ENCODE measurements at places on chromosomes 1 and 21.

GRCh38 chr21:46393941-46394594 lies 64.6 kb upstream of the DIP2A start:
- DNase-seq: no peak

DNA sequence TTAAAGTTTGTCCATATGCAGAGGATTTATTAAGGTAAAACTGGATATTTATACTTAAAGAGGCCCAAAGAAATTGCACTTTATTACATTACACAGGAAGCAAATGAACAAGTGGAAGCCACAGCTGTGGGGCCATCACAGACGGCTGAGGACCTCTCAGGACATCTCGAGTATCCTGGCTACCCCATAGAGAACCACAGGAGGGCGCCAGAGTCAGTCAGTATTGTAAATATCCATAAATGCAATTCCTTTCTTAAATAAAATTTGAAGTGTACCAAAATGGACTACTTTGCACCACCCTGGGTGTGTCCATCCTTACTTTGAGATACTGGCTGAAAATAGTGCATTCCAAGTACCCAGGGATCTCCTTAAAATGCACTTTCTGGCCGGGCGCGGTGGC lies 257.2 kb downstream of the MRPL39 start:
- no peak for DNase-seq

DNA sequence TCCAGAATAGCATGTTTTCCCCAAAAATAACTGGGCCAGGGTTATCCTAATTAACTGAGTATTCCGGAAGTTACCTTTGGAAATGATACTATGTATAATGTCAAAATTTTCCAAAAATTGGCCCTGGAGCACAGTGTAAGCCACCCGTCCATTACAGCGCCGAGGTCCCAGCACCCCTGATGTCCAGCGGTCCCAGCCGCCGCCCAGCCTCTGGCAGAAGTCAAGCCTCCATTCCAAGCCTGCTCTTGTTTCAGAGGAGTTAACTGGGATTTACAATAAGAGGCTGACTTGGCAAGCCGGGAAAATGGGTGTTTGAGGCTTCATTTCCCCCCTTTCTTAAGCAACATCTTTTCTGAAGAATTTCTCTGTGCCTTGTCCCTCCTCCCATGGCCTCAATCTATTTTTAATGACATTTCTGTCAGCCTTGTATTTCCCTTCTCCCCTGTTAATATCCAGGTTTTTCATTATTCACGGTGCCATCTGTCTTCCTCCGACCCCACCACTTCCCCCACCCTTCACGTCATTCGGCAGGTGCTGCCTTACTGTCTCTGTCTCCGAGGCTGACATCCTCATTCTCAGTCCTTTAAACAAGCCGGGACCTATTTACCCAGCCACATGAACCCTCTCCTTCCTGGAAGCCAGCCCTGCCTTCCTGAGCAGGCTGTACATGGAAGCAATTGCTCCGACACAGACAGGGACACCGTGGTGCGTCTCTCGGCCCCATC lies 490.9 kb downstream of the NPHP4 start:
- DNase-seq: no peak

- no peak for DNase-seq
These were observed 76.3 kb downstream of the RUSC1 start for GRCh38 chr1:155396874-155397476.

DNA sequence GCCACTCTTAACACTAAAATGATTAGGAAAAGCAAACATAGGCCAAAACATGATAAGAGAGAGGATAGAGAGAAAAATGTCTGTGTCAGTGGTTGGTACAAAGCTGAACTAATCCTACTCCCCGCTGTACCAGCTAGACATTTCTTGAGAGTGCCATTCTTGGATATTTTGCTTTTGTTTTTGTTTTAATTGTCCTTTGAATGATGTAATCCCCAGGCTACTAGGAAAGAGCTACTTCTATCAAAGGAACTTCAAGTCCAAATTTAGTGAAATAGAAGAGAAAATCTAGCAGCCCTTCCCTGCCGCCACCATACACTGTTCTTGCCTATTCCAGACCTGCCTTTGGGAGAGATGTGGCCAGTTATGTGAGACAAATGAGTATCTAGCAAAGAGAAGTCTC lies 269.6 kb downstream of the GRIK1 start:
- no peak for DNase-seq

DNA sequence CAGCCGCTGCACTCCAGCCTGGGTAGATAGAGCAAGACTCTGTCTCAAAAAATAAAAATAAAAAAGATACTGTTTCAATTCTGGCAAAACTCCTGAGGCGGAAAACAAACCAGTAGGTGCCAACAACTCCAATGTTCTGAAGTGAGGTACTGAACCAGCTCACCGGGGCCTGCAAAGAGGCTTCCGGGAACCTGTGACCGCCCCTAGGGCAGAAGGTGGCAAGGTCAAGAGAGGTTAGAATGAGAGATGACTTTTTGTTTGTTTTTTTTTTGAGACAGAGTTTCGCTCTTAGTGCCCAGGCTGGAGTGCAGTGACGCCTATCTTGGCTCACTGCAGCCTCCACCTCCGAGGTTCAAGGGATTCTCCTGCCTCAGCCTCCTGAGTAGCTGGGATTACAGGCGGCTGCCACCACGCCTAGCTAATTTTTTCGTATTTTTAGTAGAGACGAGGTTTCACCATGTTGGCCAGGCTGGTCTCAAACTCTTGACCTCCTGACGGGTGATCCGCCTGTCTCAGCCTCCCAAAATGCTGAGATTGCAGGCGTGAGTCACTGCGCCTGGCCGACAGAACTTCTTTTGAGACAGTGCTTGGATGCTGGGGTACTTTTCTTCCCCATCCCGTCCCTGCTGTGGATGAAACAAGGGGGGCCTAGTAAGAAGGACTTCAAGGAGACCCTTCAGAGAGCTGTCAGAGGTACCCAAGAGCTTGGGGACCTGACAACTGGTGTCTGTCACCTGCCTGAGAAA lies 91.9 kb upstream of the SLC25A33 start:
- DNase-seq: no peak

DNA sequence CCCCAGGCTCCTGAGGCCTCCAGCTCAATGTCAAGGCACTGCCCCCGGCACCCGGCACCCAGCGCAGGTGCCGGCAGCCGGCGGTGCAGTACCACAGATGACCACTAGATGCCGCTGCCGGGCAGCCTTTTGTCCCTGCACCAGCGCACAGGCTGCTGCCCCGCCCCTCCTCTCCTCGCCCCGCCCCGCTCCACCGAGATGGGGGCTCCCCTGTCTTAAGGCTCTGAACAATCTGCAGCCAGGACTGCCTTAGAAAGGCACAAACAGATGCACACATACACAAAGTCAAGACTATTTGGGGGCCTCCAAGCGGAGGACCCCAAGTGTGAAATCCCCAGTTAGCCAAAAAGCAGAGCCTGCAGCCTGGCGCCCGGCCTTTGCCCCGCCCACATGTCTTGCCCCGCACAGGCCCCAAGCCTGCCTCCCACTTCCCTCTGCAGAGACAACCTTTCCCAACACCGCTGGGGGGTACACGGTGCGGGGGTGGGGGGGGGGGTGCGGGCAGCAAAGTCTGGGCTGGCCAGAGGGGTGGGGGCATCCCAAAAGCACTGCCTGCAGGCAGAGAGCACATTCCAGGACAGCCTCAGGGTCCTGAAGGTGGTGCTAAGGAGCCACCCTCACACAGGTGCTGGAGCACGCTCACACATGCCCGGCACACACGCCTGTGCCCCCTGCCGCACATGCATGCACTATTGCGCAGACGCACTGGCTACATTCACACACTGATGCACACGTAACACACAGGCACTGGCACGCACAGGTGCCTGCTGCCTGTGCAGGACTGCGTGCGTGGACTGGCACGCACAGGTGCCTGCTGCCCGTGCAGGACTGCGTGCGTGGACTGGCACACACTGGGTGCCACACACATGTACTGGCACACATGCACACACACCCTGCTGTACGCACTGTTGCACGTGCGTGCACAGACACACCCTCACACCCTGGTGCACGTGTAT lies 37.1 kb downstream of the ARHGEF16 start:
- peak; percentile 59 for DNase-seq

DNA sequence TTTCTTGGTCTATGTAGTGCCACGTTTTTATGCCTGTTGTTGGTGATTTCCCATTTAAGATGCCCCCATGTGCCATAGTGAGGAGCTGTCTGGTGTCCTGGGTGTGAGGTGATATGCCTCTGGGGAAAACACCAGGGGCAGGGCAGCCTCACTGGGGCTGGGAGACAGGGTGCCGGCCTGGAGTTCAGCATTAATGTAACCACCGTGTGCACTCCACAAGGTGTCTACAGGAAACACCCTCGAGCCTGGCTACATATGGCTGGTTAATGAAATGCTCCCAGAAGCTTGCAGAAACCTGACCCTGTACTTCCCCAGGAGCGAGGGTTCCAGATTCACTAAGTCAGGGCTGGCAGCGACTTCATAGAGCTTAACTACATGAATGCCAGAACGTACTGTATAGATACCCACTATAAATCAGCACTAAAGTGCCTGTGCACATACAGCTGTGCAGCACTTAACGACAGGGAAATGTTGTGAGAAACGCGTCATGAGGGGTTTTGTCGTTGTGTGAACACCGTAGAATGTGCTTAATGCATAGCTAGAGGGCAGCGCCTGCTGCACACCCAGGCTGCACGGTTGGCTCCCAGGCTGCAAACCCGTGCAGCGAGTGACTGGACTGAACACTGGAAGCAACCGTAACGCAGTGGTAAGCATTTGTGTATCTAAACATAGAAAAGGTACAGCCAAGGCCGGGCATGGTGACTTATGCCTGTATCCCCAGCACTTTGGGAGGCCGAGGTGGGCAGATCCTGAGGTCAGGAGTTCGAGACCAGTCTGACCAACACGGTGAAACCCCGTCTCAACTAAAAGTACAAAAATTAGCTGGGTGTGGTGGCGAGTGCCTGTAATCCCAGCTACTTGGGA lies 10.4 kb downstream of the TFF2 start:
- DNase-seq: no peak

DNA sequence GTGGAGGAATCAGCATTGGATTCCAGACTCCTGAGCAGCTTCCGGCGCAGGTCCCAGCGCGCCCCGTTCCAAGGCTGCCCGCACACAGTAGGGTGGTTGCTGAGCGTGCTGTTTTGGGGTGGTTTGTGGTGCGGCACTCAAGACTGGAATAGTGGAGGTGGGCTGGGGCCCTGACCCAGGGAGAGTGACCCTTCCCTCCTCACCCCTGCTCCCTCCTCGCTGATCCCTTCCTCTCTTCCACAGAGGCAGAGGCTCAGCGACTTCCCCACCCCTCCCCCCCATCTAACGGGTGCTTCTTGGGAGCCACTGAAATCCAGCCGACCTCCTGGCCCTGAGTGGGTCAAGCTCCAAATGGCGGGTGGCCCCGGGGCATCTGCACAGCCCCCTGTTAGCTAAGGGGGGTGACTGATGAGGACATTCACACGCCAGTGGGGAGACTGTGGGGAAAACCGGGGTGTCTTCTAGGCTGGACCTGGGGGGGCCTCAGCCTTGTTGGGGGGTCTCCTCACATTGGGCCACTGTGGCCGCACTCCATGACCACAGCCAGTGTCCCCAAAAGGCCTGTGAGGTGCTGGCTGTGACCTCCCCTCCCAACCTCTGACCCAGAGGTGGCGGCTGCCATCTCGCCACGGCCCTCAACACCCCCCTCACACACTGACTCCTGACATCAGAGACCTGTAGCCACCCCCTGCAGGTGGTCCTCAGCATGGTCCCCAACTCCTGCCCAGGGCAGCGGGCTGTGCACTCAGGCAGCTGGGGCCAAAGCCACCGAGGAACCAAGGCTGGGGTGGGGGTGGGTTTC lies 3.9 kb upstream of the HES4 start:
- DNase-seq: no peak

GRCh38 chr1:181080556-181080955 lies 7.9 kb upstream of the IER5 start:
- DNase-seq: no peak

GRCh38 chr1:199404191-199404590 lies 623.3 kb upstream of the NR5A2 start:
- no peak for DNase-seq

DNA sequence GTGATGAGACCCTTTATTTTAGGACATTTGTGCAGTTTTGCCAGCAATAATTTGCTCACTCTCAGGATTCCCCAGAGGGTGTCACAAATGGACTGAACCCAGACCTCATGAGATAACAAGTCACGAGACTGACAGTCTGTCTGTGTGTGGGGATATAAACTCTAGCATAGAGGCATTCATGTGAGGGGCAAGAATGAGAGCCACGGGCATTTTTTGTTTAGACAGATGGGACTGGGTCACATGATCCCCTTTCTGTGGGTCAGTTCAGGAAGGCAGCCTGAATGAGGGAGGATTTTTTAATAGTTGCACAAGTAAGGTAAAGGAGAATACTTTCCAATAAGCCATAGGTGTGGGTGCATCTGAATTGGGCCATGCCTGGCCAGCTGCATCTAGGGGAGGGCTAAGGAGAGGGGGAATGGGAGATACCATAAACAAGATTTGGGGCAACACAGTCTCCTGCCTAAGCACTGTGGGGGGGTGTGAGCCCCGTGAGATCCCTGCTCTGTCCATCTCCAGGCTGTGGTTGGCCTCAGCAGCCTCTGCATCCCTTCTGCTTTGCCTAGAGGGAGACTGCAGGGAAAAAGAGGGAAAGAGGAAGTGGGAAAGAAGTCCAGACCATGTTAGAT lies 66.6 kb downstream of the NAV1 start:
- DNase-seq: no peak

DNA sequence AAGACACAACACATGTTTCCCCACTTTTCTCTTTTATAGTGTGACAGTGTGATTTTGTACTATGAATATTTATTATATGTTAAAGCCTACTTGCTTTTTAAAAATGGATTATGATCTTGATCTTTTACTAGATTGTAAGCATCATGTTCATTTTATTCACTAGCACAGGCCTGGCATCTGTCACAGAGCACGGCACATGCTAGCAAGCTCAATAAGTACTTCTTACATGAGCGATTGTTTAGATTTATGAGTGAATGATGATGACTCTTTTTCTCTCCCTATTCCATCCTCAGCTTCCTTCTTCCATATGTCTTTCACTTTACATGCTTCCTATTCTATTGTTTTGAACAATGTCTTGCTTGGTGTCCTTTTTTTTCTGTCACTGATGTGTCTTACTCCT lies 1454.1 kb downstream of the MRPL39 start:
- DNase-seq: no peak

DNA sequence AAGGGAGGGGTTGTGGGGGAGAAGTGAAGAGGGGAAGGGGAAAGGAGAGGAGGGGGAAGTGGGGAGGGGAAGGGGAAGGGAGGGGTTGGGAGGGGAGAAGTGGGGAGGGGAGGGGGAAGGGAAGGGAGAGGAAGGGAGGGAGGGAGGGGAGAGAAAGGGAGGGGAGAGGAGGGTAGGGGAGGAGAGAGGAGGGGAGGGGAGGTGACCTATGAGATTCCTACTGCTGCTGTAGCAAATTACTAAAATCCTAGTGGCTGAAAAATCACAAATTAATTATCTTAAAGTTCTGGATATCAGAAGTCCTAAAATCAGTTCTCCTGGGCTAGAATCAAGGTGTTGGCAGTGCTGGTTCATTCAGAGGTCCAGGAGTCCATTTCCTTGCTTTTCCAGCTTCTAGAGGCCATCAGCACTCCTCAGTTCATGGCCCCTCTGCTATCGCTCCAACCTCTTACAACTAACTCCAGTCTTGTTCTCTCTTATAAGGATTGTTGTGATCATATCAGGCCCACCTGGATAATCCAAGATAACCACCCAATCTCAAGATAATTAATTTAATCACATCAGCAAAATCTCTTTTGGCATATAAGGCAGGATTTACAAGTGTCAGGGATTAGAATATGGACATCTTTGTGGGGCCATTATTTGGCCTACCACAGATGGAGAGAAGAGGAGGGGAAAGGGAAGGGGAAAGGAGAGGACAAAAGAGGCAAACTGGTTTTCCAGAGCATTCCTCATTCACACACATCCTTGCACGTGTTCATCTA lies 30.4 kb upstream of the KANK4 start:
- DNase-seq: no peak

All from D721Med (cell line).